ENCODE measurements at places on chromosomes 1 and 21.

GRCh38 chr1:217494767-217495166, 136.1 kb downstream of the GPATCH2 start:
- DNase-seq = no peak

DNA sequence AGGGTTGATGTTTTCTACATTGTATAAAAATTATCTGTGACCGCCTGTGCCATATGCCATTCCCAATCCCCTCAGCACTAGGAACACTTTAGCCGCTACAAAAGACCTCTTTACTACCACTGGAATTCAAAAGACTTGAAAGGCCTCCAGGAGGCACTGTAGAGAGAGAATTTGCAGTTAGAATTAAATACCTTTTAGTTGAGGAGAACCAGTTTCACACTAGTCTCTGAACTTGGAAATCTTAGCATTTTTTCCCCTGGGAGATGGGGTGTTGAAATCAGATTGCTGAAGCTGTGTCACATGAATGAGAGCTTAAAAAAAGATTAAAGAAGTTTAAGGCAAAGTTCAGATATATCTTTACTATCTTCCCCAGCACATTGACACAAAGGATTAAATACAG, 291.0 kb downstream of the ADGRL2 start:
- DNase-seq = no peak

GRCh38 chr21:28554660-28555475, 437.8 kb downstream of the LTN1 start:
- DNase-seq = no peak

- DNase-seq = no peak
Observed at GRCh38 chr1:24659993-24660665, 17.0 kb downstream of the SRRM1 start.

DNA sequence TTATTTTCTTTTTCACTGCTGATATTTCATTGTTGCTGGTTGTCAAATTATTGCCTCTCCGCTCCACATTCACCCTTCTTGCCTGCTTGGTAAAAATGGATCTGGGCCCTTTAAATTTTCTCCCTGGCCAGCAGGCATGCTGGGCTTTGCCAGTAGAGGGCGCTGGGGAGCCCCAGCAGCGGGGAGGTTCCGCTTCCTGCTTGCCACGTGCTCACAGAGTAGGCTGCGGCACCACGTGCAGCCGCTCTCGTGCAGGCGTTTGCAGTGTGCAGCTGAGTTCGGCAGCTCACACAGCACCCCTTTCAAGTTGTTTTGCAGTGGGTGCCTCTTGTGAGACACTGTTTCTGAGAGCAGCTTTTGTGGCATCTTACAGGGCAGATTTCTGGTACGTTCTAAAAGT, at the start of gene ACTL8:
TSS of gene ACTL8 (plus strand) at position 214 of the 400 bp plus-strand sequence. CDS start 67,676 bp downstream, outside the sequence.
- DNase-seq = no peak

GRCh38 chr1:61616830-61617229, 108.1 kb downstream of the TM2D1 start:
- no peak for DNase-seq

- no peak for DNase-seq
Observed at GRCh38 chr1:198530953-198531352, 9.5 kb downstream of the ATP6V1G3 start.

DNA sequence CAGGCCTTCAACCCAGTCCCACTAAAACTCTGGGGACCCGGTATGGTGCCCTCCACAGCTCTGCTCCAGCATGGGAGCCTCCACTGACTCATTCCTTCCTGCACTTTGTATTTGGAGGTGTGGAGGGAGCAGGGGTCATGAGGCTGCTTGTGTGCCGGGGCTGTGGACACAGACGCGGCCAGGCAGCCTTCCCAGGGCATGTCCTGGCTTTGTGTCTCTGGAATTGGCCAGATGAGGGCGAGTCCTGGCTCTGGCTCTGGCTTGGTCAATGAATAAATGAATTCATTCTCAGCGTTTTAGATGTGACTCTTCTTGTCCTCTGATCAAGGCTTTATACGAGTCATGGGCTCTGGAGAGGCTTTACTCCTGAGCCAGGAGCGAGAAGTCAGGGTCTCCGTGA, 19.1 kb downstream of the AJAP1 start:
- DNase-seq = no peak

- no peak for DNase-seq
Observed at GRCh38 chr1:7373876-7374562, 397.1 kb upstream of the VAMP3 start.

DNA sequence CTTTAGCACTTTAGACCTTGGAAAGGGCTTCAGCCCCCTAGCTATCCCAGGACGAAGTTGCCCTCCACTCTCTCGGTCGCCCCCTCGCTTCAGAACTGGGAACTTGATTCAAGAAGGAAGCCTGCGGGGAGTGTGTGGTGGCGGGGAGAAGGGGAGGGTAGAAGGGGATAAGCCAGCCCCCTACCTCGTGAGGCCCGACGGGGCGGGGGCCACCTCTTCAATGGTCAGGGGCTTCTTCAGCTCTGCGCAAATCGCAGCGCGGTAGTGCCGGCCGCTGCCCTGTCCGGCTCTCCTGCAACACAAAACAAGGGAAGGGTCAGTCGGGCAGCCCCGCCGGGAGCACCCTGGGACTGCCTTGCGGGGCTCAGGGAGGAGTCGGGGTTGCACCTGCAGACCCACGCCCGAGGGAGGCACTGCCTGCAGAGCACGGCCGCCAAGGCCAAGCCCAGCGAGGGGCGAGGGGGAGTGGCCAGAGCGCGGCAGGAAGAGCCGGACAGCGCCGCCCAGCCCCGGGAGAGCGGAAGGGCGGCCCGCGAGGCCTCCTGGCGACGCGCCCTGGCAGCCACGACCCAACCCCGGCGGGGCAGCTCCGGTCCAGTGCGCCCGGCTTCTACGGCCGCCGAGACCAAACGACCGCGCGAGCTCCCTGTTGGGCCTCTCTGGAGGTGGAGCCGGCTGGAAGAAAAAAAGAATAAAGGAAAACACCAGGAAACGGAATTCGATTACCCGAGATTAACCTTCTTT, 56.2 kb upstream of the RASAL2 start:
- DNase-seq = peak; percentile 65

- no peak for DNase-seq
Observed at GRCh38 chr1:94872771-94873495, 52.8 kb downstream of the SLC44A3 start.

DNA sequence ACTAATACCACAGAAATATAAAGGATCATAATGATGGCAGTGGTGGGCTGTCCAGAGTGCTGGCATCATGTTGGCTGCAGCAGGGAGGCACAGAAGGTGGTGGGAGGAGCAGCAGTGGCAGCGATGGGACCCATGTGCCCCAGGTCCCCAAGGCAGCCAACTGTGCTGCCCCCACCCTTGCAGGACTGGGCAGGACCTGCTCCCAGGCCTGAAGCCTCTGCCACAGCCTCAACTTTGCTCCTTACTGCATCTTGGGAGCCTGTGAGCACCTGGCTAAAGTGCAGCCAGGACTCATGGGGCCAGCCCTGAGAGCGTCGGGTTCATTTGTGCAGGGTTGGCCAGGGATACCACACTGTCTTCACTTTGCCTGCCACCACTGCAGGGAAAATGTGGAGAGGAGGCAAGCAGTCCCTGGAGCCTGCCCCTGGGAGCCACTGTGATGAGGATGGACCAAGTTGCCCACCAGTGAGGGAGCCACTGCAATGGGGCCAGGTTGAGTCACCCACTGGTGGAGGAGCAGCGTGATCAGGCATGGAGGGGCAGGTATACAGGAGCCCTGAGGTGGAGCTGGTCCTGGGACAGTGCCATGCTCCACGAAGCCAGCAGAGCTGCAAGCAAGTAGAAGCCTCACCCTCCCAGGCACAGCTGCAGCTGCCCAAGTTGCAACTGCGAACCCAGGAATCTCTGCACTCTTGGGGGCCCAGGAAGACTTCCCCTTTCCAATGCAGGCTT, 25.3 kb upstream of the DENND1B start:
- no peak for DNase-seq

DNA sequence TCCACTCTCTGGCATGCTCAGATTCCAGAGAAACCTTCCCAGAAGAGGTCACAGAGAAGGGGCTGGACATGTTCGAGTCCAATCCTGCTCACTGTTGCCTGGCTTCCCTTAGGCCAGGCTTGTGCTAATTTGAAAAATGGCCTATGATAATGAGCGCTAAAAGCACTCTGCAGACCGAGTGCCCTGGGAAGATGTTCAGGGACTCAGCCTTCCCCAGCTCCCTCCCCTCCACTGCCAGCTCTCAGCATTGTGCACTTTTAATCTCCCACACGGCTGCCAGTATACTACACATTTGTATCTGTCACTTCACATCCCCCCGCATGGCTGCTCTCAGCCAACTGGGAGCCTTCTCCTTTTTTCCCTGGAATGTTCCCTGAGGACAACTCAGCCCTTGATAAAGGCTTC, 24.1 kb downstream of the FAM163A start:
- no peak for DNase-seq

DNA sequence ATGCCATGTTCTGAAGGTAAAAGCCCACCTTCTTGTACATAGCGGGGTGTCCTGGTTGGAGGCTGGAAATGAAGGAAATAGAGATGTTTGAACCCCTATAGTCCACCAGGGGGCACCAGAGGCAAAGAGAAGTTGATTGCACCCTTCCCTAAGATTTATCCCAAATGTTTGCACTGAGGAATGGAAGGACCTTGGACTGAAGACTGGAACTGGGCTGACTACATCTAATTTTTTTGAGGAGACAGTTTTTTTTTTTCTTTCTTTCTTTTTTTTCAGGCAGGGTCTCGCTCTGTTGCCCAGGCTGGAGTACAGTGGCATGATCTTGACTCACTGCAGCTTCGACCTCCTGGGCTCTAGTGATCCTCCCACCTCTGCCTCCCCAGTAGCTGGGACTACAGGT, 55.3 kb upstream of the EIF4G3 start:
- DNase-seq = peak; percentile 79

DNA sequence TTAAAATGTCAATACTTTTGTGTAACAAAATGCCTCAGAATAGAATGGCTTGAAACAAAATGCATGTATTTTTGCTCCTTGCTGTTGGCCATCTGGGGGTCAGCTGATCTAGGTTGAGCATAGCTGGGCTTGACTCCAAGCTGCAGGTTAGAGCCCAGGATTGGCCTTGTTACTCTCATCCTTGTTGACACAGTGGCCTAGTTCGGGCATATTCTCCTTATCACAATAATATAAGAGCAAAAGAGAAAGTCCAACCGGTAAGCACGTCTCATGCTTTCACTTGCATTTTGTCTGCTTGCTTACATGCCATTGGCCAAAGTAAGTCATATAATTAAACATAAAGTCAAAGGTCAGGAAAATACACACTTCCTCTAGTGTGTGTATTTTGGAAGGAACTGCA, 456.2 kb downstream of the KCNT2 start:
- no peak for DNase-seq

GRCh38 chr1:231806623-231807495, 180.3 kb downstream of the DISC1 start:
- DNase-seq = no peak

GRCh38 chr1:92940541-92940940, 20.7 kb downstream of the DIPK1A start:
- no peak for DNase-seq

- DNase-seq = no peak
Observed at GRCh38 chr1:36091698-36092097, 3.0 kb downstream of the ADPRS start.

- DNase-seq = no peak
Observed at GRCh38 chr1:224866940-224867339, 62.5 kb upstream of the DNAH14 start.

- no peak for DNase-seq
Observed at GRCh38 chr1:55654750-55655149, 439.6 kb upstream of the USP24 start.
